ENCODE measurements at places on chromosomes 5 and 9.

GRCh38 chr9:123929177-123929869 lies 603 bp downstream of the DENND1A start:
- peak; percentile 48 for DNase-seq

DNA sequence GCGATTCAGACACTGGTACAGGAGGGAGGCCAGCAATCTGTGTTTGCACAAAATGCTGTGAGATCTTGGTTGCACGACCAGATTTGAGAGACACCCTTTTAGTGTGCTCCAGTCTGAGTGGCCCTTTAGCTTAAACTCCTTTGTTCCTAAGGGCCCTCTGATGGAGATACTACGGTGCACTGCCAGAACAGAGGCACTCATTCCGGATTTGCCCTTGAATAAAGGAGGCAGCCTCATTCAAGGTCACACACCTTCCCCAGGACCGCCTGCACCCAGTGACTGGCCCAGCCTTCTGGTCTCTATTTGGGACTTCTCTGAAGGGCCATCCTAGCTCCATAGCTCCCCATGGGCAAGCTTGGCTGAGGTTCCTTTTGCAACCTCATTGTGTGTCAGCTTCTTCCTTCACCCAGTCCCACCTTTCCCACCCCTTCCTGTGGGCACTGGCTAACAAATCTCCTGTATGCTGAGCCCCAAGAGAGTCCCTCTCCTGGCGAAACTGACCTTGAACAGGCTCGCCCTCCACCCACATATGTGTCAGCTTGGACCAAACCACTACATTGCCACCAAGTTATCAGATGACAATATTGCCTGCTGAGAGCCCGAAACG lies 191.7 kb downstream of the GABBR2 start:
- no peak for DNase-seq

GRCh38 chr9:25964239-25964638 lies 286.0 kb upstream of the TUSC1 start:
- DNase-seq, result no peak

- DNase-seq, result no peak
Observed at GRCh38 chr9:27276193-27277030, 20.5 kb downstream of the EQTN start.

GRCh38 chr5:77140350-77140749 lies 53.3 kb upstream of the ZBED3 start:
- DNase-seq, result no peak

- DNase-seq, result no peak
Observed at GRCh38 chr9:129390541-129390940, 212.5 kb upstream of the IER5L start.

- no peak for DNase-seq
Observed at GRCh38 chr5:3414371-3414770, 181.3 kb upstream of the IRX1 start.

- no peak for DNase-seq
Observed at GRCh38 chr9:81384911-81385310, 304.4 kb downstream of the TLE1 start.

DNA sequence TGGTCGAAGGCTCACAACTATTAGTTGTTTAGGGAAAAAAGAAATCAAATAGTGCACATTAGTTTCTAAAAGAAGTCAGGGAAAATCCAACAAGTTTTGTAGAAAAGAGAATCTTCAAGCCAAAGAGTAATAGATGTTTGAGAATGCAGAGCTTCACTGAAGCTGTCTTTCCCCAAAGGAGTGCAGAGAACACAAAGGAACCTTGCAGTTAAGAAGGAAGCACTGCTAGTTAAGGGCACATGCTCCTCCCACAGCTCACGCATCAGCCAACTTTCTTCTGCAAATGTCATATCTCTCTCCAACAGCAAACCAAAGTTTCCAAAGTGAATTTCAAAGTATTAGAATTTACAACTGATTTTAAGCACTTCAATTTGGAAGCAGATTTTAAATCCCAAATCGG lies 116.4 kb upstream of the FST start:
- DNase-seq, result no peak

- DNase-seq, result no peak
Observed at GRCh38 chr5:158267228-158267627, 408.3 kb upstream of the CLINT1 start.

DNA sequence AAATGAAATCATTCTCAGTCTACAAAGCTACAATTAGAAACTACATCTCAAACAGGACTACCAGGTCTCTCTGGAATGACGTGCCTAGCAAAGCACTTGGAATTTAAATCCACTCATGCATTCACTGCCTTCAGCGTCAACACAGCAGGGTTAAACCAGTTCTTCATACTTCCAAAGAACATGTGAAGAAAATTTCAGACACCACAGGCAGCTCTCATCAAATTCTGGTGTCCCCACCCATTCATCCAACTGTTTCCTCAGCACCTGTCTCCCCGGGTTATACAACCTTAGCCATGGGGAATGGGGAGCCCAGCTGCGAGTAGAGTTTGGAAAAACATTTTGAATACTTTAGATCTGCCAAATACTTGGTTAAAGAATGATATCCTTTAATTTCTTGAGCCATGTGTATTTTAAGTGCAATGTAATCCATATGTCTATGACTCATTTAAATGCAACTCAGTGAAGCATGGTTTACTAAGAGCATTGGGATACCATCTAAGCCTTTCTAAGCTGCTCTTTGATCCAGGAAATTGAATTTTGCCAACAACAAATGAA lies 17.5 kb downstream of the ADAM19 start:
- no peak for DNase-seq

DNA sequence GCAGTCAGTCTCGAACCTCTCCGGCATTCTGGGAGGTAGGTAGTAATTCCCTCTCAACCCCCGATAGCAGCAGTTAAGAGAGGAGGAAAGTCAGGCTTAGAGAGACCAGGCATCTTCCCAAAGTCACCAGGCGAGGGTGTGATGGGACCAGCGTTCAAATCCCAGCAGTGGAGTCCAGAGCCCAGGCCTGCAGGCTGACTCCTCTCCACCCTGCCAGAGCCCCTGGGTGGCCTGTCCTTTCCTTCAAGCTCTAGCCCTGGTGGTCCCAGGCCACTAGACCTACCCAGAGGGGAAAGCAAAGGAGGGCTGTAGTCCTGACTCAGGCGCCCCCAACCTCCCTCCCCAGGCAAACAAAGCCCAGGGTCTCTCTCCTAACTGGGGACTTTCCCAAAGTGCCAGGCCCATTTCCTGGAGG lies 4.2 kb upstream of the NR5A1 start:
- no peak for DNase-seq

GRCh38 chr5:137564398-137564961 lies 65.4 kb upstream of the SPOCK1 start:
- DNase-seq, result no peak

DNA sequence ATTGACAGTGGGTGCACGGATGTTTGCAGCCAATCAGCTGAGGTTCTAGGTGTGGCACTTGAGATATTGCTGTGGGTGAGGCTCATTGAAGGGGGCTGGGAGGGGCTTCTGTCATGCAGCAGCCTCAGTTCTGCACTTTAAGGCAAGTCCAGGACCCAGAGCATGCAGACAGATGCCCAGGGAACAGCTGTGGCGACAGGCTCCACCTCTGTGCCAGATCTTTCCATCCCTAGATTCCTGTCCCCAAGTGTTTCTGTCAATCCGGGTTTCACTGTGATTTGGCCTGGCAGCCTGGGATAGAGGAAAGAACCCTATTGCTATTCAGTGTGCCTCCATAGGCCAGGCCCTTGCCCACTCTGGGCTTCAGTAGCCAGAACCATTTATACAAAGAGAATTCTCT lies 20.8 kb upstream of the CERCAM start:
- no peak for DNase-seq

DNA sequence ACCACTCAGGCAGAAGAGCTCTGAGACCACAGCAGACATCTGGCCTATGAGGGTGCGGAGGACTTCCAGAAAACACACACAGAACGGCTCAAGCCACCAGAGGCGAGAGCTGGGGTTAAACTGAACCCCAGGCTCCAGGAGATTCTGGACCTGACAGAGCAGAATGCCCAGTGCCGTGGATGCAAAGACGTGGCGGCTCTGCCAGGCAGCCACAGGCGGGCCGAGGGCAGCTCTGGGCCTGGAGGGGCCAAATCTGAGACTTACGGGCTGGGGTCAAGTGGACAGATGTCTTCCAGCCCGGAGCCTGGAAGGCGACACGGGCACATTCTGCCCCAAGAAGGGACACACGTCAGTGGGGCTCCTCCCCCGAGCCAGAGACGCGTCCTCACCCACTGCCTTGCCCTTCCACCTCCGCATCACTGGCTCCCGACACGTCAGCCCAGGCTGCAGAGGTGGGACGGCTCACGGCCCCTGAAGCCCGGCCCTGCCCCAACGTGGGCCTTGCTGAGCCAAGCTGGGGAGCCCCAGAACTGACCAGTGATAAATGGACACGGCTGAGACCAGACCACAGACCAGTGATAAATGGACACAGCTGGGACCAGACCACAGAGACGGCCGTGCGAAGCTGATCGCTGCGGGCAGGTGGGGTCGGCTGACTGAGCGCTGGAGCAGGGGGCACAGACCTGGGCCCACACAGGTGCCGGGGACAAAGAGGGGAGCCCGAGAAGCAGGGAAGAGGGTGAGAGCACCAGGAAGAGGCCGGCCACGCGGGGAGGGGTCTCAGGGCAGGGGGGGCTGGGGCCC lies 40.9 kb upstream of the NSMF start:
- peak; percentile 33 for DNase-seq

GRCh38 chr9:73151653-73152542 lies at the start of gene ANXA1:
ANXA1 (plus strand) TSS chr9:73151865; CDS start chr9:73158536, 6,671 bp downstream.
- peak; percentile 48 for DNase-seq

- no peak for DNase-seq
Observed at GRCh38 chr5:109819878-109820277, 130.2 kb downstream of the MAN2A1 start.

DNA sequence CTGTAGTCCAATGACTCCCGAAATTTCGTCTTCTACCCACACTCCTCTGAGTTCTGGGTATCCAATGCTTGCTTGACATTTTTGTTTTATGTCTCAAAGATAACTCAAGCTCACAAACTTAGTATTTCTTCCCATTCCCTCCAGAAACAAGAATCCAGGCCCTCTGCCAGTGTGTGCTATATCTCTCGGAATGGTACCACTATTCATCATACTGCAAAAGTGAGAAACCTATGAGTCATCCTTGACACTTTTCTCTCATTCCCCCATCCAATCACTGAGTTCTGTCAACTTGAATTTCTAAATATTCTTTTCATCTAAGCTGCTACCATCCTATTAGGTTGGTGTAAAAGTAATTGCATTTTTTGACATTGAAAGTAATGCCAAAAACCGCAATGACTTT lies 9.8 kb downstream of the SLC12A2 start:
- no peak for DNase-seq

DNA sequence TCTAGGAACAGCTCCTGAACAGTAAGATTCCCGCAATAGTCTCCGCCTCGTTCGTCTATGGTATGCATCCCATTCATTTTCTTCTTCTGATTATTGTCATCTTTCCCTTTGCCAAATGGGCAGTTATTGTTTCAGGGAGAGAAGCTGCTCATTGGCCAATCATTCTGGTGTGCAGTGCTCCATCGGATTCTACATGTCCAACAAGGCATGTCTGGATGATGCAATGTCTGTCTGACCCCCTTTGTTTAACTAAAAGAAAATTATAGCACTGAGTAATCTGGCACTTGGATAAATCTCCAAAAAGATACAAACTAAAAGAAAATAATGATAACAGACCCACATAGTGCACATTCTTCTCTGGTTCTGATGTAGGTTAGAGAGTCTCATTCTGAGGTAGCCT lies 515.6 kb upstream of the DMAC1 start:
- DNase-seq, result no peak
